SK-N-SH treated with all-trans-retinoic acid at 6 μM for 48 hours (cell line): ENCODE measurements at places on chromosomes 6 and 20.

- no peak for ATAC-seq
These were observed 35.2 kb upstream of the BLCAP start for GRCh38 chr20:37562695-37563480.

DNA sequence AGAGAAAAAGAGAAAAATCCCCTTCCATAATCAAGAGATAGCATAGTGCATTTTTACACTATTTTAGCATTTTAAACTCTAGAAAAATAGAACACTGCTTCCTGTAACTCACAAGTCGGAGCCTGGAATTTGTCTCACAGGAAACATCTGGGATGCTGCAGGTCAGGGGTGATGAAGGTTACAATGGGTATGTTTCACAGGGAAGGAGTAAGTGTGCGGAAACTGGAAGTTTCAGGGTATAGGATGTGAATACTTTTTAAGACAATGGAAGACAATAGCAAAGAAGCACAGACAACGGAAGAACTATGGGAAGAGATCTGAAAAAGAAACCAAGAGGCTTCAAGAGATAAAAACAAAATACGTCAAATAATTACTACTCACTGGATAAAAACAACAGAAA is 361.0 kb upstream of the MARCKS start:
- ATAC-seq: no peak

DNA sequence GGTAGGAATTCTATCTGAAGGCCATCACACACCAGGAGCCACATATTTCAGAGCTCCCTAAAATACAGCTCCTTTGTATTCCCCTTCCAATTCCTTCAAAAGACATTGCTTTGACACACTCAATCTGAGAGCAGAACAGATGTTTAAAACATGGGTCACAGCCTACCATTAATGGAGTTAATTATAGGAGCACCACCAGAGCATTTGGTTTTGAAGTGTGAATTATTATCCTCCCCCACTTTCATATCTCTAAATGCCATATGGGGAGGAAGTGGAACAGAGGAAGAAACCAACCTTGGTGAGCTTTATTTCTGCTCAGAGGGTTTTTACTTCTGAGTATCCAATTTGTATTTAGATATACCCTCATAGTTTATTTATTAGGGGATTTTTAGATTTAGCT is 50.7 kb upstream of the TNFRSF21 start:
- ATAC-seq: no peak

DNA sequence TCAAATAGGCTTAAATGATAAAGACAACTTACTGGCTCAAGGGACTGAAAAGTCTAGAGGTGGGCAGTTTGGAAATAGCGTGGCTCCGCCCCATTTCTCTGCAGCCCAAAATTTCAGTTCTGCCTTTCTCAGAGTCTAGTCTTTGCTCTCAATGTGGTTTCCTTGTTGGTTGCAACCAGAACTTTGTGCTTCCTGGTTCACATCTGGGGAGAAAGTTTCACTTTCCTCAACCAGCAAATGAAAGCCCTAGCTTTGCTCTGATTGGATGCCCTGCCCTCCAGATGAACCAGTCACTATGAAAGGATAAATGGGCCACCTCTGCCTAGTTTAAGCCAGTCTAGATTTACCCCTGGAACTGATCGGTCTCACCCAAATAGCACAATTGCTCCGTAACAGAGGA is 14.9 kb downstream of the SYCP2L start:
- ATAC-seq: no peak

- ATAC-seq: no peak
These were observed 261.5 kb downstream of the SLC24A3 start for GRCh38 chr20:19473922-19474286.

- no peak for ATAC-seq
These were observed 38.4 kb downstream of the RRBP1 start for GRCh38 chr20:17643531-17644188.

GRCh38 chr6:160238761-160239751 is 19.6 kb downstream of the SLC22A2 start:
- no peak for ATAC-seq

- no peak for ATAC-seq
These were observed 628.0 kb downstream of the KIF16B start for GRCh38 chr20:15945289-15945688.

DNA sequence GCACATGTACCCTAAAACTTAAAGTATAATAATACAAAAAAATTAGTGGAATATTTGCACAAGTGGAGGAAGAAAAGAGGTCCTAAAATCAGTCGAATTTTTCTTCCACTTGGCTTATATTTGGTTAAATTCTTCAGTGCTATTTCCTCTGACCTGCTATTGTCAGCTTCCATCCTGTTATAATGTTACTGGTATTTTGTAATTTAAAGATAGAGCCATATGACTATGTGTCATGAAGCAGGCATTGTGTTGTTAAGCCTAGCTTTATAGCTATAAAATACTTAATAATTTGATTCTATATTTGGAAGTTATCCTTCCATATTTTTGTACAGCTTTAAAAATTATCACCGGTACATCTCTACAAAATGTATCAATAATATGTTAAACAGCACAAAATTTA is 455.9 kb upstream of the MARCKS start:
- ATAC-seq: no peak

DNA sequence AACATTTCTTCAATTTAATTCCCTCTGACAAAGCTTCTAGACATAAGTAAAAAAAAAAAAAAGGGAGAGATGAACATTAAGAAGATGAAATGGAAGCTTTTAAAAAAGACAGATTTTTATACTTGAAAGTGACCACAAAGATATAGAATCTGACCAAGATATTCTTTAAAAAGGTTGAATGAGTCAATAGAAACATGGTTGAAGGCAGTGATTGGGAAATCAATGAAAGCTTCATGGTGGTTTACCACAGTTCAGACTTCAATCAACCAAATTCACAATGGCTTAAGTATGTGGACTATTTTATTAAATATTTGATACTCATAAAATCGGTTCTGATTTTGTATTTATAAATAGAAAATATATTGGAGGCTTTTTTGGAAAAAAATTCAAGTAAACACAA is 248.4 kb upstream of the HSF2 start:
- no peak for ATAC-seq

DNA sequence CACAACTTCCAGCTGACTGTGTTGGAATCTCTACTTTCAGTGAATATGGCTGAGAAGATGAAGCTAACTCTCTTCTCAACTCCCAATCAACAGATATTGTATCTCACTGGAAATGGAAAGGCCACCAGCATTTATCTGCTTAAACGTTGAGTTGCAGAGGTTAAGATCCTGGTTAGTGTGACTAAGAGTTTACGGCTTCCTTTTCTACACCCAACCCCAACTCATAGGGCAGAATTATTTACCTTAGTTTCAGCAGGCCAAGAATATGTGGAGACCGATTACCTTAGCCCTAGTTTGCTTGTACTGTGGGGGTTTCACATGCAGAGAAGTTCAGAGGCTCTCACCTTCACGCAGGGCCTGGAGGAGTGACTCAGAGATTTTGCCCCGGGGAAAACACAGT is 1026.6 kb downstream of the EYS start:
- ATAC-seq: no peak

- no peak for ATAC-seq
These were observed 210.4 kb downstream of the FOXC1 start for GRCh38 chr6:1820165-1820564.
